ENCODE measurements at places on chromosomes 2 and 18. TPM values are rescaled to one million over a fixed set of nuclear protein-coding genes. Genes with fewer than 3 reads are reported as not detected.

The MRPS5 gene
- total RNA-seq: 34.5 TPM

The LBX2 gene
- 3.8 TPM for total RNA-seq

The MC4R gene
- total RNA-seq: not detected

The MAL gene
- not detected for total RNA-seq

The CCDC74A gene
- 5.9 TPM for total RNA-seq

The COMMD1 gene
- total RNA-seq: 49.2 TPM

The DSG3 gene
- total RNA-seq: not detected

The POLR1B gene
- total RNA-seq: 21.2 TPM

The TSPYL6 gene
- total RNA-seq: 0.10 TPM

All from vein endothelial cell (primary cell).